RWPE2 (cell line): ENCODE measurements at places on chromosomes 6 and 20.

- DNase-seq = no peak
Measured at GRCh38 chr6:117951783-117952182, 44.7 kb downstream of the SLC35F1 start.

DNA sequence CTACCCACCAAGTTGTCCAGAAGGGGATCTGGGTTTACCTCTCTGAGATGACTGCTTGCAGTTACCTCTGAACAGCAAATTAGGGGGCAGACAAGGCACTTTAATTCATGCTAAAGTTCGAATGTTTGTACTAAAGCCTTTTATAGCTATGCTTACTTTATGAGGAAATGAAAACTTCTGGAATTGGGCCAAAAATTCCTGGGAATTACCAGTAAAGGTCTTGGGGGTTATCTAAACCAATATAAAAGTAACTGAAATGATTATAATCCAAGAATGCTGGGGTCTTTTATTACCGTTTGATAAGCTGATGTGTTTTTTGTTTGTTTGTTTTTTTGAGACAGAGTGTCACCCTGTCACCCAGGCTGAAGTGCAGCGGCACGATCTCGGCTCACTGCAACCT, 7.9 kb upstream of the LZTS3 start:
- DNase-seq = no peak

GRCh38 chr6:13455552-13455966, 31.8 kb downstream of the GFOD1 start:
- no peak for DNase-seq

DNA sequence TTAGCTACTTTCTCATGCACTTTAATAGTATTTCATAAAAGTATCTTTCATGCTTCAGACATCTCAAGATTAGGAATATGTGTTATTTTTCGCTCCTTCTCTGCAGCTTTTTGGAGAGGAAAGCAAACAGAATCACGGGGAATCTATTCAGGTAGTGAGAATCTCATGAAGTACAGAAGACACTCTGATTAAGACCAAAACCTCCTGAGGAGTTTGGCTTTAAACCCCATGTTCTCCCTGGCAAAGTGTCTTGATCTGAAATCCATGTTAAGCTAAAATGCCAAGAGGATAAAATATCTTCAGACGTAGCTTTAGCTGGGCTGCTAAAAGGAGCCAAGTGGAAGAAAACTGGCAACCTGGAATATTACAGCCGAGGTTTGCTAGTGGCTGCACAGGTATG, 149.3 kb downstream of the LRRC1 start:
- DNase-seq = no peak
